ENCODE measurements at places on chromosomes 2 and 18. TPM values are rescaled to one million over a fixed set of nuclear protein-coding genes. Genes with fewer than 3 reads are reported as not detected.

Gene ACTR3
- 265 TPM for total RNA-seq

Gene RRM2
- 5.5 TPM for total RNA-seq

Gene HOXD10
- 35.4 TPM for total RNA-seq

Gene CCBE1
- 2.2 TPM for total RNA-seq

Gene FOSL2
- total RNA-seq, result 149 TPM

Gene LYPD6
- total RNA-seq, result 1.1 TPM

Gene XPO1
- total RNA-seq, result 117 TPM

Gene C2orf15
- 6.3 TPM for total RNA-seq

Data from kidney (tissue), 22 donors.